ENCODE measurements at places on chromosomes 11 and 22. TPM values are rescaled to one million over a fixed set of nuclear protein-coding genes. Genes with fewer than 3 reads are reported as not detected.

The SDHD gene
- total RNA-seq: 148 TPM

The SLCO2B1 gene
- total RNA-seq: 0.59 TPM

The C22orf15 gene
- not detected for total RNA-seq

The EMID1 gene
- not detected for total RNA-seq

The OR5AL1 gene
- total RNA-seq: not detected

The ZNRD2 gene
- total RNA-seq: 45.9 TPM

The OR5D14 gene
- total RNA-seq: not detected

The PLAAT5 gene
- total RNA-seq: under 0.01 TPM

The HTR3B gene
- total RNA-seq: under 0.01 TPM

The TUB gene
- total RNA-seq: 7.7 TPM

The MMP7 gene
- total RNA-seq: not detected

The SCGB1D2 gene
- not detected for total RNA-seq

The PATE2 gene
- 0.37 TPM for total RNA-seq

The CARD18 gene
- total RNA-seq: not detected

The PGM2L1 gene
- total RNA-seq: 1.1 TPM

The BCL2L13 gene
- total RNA-seq: 57.9 TPM

The CHRM1 gene
- total RNA-seq: not detected

The OR51E2 gene
- not detected for total RNA-seq

The TRIM21 gene
- 10.9 TPM for total RNA-seq

The EEF1G gene
- 1,333 TPM for total RNA-seq

The LRRC74B gene
- not detected for total RNA-seq

The USP35 gene
- total RNA-seq: 9.0 TPM

The XRRA1 gene
- 23.3 TPM for total RNA-seq

The NRGN gene
- 1.4 TPM for total RNA-seq

Data from subcutaneous preadipocyte (primary cell).